ENCODE measurements at places on chromosomes 11 and 22.

GRCh38 chr22:50140615-50141014, 29.9 kb upstream of the PANX2 start:
- DNase-seq: no peak

GRCh38 chr11:66494458-66494857, 14.2 kb downstream of the DPP3 start:
- no peak for DNase-seq

DNA sequence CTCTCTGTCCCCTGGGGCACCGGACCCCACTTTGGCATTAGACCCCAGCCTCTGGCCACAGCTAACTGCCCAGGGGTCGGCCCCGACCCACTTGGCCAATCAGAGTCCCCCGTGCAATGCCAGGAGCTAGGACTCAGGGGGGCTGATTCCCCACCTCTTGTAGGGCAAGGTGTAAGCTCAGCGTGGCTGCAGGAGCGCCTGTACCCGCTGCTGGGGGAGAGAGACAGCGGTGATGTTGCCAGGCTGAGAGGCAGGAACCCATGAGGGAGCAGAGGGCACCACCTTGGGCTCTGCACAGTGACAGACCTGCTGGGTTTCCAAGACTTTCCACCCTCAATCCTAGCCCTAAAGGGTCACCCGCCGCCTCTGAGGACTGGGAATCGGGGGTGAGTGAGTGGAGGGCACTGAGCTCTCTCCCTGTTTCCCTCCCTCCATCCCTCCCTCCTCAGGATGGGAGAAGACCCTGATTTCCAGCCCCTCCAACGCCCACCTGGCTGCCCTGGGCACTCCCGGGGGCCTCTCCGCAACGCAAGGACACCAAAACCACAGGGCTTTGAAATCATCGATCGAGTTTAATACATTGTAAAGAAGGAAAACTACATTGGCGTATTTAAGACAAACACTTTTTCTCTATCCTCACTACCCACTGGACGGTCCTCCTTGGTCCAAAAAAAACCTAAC, 128.4 kb downstream of the ARHGAP8 start:
- no peak for DNase-seq

DNA sequence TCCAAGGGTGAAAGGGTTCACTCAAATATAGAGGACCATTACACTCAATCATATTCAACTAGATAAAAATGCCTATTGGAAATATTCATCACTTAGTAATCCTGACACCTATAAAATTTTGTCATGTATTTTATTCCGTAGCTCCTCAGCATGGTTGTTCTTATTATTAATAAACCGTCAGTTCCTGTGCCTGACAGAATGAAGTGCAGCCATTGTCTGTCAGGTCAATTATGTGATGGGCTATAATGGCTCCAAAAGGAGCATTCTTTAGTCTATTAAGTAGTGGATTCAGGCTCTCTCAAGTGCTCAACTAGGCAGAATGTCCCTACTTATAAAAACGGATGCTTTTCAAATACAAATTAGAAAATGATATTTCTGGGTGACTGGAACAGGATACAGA, 916.1 kb upstream of the ANO3 start:
- no peak for DNase-seq

- no peak for DNase-seq
These were observed 421.4 kb upstream of the CADM1 start for GRCh38 chr11:115925568-115926090.

DNA sequence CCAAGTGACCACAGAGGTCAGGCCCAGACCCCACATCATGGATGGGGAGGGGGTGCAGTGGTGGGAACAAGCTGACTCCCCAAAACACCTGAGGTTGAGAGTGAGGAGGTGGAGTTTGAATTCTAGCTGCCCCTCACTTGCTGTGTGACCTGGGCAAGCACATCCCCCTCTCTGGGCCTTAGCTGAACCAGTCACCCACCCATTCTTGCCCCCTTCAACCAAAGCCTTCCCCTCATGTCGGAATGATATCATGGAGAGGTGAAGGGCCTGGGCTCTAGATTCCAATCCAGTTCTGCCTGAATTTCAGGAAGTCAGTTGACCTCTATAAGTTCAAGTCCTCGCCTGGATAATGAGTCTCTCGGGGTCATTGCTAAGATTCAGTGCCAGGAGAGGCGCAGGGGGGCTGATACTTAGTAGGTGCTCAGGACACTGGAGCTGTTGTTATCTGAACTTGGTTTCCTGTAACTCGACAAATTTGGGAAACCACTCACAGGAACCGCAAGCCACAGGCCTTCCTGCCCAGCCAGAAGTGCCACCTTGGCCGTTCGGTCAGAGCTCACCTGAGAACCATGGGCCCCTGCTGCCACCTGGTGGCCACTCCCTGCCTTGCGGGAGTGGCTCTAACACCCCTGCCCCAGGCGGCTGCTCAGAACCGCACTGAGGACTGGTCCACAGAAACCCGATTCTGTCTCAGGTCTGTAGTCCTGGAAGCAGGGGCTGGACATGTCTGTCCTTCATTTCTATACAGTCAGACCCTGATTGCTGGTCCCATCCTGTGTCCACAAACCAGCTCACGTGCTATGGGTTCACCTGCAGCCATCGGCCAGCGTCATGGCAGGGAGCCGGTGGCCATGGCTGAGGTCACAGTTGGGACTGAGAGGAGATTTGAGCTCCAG, 6.9 kb downstream of the CDC42EP1 start:
- peak; percentile 68 for DNase-seq

DNA sequence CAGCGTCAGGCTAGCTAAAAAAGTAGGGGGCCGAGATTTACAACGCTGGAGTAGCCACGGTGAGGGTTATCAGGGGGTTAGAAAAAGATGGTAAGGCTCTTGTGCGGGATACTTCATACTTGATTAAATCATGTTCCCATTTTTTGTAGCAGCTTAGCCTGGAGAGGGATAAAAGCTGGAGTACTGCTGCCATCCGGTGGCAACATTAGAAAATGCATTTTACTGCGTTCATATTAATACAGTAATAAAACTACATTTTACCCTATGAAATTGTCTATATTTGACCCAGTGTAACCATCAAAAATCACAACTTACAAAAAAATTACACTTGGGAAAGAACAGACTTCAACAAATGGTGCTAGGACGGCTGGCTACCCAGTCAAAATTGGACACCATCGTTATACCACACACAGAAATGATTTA, 17.3 kb downstream of the RPUSD4 start:
- peak; percentile 66 for DNase-seq

GRCh38 chr22:36156515-36157419, 3.8 kb downstream of the APOL3 start:
- peak; percentile 88 for DNase-seq

GRCh38 chr11:8831861-8832260, 79.1 kb upstream of the AKIP1 start:
- no peak for DNase-seq

- no peak for DNase-seq
These were observed 61.4 kb downstream of the EFCAB6 start for GRCh38 chr22:43750751-43751150.

DNA sequence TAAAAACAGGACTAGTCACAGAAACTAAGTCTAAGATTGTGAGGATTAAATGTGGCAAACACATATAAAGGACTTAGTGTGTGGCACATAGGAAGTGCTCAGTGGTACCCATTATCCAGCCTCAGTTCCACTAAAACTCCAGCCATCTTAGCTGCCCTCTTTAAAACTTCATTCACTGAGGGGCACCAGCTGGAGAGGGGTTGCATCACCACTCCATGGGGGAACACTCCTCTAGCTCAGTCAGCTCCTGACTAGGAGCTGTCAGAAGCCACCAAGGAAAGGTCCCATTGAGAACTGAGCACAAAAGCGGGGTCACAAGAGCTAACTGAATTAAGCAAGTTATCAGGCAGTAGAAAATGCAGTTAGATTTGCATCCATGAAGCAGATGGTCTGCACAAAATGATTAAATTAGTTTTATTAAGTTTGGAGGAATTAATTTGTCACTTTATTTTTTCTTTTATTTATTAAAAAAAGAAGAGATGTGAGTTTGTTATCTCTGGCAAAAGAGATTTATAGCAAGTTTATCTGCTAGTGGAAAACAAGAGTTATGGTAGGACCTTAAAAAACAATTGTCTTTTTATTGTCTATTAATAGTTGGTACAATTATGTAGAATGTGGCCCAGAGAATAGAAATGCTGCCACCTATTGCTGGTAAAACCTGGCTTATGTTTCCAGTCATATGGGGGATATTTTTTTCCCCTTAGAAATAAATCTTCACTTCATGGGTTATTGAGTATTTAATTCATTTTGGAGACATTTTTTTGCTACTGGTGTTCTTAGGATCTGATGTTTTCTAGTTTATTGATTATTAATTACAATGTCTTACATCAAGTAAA, 95.7 kb downstream of the NAV2 start:
- no peak for DNase-seq

GRCh38 chr11:60292145-60292544, 11.7 kb downstream of the MS4A4A start:
- no peak for DNase-seq

DNA sequence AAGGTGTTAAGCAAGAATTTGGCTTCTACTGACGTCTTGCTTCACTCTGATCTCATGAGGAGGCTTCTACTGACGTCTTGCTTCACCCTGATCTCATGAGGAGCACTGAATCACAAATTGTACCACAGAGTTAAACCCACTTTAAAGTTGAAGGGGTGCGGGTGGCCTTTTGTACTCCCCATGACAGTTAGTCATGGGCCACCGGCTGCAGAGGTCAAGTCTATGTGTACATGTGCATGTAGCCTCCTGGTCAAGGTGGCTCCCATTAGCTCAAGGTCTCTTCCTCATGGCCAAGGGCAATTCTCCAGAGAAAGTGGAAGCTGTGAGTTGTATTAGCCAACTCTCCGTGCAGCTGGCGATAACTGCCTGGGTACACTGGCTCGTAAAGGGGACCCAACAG, 23.1 kb upstream of the FZD4 start:
- no peak for DNase-seq

DNA sequence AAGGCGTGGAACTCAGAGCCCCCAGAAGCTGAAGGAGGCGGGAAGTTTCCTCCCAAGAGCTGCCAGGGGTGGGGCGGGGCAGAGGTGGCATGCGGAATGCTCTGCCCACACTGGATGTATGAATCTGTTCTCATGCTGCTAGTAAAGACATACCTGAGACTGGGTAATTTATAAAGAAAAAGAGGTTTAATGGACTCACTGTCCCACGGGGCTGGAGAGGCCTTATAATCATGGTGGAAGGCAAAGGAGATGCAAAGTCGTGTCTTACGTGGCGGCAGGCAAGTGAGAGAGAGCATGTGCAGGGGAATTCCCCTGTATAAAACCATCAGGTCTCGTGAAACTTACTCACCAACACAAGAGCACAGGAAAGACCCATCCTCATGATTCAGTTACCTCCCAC, 57.6 kb downstream of the SMIM38 start:
- no peak for DNase-seq

DNA sequence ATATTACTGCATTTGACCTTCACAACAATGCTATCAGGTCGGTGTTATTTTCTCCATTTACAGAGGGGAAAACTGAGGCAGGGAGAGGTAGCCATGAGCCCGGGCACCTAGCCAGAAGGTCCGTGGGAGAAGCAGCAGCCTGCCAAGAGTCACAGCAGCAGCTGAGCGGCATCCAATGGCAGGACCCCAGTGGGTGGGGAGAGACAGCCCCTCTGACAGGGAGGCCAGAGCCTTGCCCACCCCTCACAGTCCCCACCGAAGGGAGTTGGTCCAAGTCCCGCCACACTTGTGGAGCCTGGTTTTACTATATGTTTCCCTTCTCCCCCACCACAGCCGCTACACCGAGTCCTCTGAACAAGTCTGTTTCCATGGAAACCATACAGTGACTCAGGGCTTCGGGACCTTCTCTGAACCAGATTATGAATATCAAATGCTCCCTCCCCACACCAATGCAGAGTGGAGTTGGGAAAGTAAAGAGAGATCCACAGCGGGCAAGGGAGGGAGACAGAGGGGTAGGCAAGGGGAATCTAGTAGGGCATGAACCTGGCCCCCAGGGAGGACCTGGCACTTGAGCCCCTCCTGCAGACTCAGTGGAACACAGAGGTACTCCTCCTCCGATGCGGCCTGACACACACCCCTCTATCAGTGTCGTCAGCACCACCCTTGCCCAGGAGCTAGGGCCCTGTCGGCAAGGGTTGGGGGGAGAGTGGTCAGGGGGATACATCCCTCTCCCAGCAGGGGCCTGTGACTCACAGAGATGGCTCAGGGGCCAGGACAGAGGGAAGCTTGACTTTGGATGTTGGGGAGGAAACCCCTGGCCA, 2.5 kb downstream of the CHST1 start:
- DNase-seq: peak; percentile 90

GRCh38 chr22:32803738-32804435, 2.4 kb downstream of the TIMP3 start:
- peak; percentile 74 for DNase-seq

DNA sequence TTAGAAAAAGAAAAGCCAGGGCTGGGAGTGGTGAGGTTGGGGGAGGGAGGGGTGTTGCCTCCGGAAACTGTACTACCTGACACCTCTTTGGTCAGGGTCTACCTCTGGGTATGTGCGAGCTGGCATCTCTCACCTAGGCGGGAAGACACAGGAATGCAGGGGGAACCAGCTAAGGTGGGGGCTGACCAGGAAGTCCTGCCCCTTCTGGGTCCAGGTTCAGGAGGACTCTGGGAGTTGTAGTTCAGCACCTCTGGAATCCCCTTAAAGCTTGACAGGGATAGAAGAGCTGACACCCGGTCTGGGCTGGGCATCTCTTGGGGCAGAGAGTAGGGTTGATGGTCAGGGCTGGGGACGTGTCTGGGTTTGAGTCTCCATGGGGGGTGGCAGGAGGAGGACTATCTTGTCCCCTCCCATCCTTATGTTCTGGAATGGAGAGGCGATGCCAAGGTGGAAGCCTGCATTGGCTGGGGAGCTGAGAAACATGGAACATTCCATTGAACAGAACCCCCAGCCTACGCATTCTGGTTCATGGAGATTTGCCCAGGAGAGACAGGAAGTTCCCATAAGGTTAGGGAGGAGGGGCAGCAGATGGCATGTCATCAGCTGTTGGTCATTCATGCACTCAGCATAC, 2.1 kb upstream of the KIAA1671 start:
- no peak for DNase-seq

GRCh38 chr11:26285608-26286007, 46.3 kb upstream of the ANO3 start:
- DNase-seq: peak; percentile 9

DNA sequence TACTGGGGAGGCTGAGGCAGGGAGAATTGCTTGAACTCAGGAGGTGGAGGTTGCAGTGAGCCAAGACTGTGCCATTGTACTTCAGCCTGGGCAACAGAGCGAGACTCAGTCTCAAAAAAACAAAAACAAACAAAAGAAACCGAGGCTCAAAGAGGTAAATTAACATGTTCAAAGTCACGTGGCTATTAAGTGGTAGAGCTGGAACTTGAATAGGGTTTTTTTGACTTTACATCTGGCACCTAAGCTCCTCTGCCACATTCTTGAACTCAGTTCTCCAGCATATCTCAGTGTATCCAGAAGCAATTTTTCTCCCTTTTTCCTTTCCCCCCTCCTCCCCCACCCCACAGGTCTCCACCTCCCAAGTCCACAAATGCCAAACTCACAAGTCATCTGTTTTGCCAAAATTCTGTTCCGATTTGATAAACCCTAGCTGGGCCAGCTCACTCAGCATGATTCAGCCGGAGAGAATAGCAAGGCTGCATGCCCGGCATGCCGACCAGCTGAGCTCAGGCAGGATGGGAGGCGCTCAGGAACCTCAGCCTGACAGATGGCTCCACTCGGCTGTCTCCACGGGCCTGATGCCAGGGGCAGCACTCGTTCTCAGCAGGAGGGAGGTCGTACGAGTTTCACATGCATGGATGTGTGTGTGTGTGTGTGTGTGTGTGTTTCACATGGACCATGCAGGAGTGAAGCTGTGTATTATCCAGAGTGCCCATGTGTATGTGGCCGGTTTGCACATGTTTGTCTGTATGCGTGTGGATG, 63.2 kb upstream of the RRAS2 start:
- peak; percentile 100 for DNase-seq

Measured in ELR (cell line).